ENCODE measurements at places on chromosomes 1 and 21.

DNA sequence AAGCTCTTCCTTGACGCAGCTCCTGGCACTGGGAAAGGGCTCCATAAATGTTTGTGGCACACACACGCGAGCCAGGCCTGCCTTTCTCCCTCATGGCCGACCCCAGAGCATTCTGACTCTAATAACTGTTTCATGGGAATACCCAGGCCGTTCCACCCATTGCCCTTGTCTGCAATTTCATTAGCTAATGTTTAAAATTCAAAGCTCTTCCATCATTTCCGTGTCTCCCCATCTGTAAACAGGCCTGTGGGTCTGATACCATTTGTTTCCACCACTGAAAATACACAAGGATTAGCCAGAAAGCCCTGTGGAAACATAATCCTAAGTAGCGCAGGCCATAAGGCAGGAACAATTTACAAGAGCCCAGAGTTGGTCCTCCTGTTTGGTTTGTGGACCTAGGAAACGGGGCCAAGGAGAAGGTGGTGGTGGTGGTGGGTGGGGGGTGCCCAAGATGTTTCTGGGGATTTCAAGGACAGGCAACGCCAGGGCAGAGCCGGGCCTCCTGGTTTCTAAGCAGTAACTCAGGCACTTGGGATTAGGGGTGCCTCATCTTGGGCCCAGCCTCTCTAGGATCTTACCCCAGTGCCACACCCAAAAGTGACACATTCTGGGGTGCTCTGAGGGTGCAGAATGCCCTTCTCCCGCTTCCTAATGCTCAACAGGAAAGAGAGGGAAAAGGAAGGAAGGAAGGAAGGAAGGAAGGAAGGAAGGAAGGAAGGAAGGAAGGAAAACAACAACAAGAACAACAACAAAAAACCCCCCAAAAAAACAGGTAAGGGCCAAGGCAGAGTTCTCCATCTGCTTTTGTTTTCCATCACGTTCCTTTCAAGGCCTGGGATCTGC lies 79.4 kb downstream of the SSBP3 start:
- no peak for DNase-seq

DNA sequence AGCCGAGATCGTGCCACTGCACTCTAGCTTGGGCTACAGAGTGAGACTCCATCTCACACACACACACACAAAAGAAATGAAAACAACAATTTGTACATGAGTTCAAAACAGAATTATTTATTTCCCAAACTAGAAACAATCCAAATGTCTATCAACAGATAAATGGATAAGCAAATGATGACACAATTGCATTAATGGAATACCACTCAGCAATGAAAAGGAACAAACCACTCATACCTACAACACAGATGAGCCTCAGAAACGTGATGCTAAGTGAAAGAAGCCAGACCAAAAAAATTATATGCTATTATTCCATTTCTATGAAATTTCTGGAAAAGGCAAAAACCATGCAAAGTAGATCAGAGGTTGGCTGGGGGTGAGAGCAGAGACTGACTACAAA lies 2.0 kb upstream of the PGD start:
- no peak for DNase-seq

DNA sequence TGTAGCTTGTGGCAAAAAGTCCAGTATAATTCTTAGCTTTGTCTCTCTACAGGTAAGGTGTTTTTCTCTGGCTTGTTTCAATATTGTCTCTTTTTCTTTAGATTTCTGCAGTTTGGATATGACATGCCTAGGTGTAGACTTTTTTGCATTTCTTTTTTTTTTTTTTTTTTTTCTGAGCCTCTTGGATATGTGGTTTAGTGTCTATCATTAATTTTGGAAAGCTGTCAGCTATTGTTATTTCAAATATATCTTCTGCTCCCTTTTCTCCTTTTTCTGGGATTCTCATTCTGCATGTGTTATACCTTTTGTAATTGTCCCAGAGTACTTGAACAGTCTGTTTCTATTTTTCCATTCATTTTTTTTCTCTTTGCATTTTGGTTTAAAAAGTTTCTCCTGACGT lies 243.2 kb downstream of the DSCAM start:
- DNase-seq = no peak

GRCh38 chr1:163771637-163772036 lies 449.9 kb downstream of the NUF2 start:
- DNase-seq = no peak

- DNase-seq = no peak
Observed at GRCh38 chr1:16628361-16629111, 15.2 kb upstream of the NBPF1 start.

DNA sequence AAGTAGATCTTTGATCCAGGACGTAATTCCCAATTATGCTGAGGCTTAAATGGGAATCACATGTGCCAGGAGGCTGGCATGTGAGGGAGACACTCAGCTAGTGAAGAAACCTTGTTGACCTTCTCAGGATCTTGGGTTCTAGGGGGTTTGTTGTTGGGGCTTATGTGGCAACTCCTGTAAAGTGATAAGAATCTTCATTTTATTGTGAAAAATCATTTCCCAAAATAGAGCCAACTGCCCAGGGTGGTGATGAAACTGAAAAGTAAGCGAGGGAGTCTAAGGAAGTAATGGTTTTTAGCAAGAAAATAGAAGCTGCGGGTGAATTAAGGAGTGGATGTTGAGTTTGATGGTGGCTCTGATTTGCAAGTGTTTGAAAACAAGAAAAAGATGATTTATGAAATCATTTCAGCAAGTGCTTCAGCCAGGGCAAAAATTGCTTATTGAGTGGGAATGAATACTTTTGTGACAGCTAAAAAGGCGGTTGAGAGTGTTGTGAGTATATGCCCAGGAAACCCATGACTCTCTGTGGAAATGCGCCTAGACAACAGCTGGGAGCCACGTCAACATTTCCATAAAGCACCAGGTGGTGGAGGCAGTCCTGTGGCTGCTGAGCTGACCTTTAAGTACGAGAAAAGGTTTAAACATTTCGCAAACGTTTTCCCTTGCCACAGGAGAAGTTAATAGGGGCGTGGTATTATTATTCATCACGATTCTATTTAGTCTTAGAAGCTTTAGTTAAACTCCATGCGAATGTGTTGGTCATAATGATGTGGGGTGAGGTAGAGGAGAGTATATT lies 102.7 kb downstream of the HMGB4 start:
- no peak for DNase-seq

DNA sequence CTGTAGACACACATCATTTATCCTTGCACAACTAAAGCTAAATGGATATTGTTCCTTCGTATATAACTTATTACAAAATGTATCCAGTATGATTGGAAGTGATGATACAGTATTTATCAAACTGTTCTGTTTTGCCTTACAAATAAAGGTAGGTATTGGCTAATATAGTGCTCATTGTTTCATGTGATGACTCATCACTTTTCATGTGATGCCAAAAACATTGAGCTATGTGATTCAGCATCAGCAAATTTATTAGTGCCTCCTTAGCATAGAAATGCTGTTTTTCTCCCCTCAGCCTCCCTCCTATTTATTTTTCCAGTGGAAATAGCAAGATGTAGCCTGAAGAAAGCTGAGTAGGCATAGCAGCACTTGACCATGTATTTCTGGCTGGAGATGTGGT lies 228.6 kb upstream of the LYPLAL1 start:
- no peak for DNase-seq

DNA sequence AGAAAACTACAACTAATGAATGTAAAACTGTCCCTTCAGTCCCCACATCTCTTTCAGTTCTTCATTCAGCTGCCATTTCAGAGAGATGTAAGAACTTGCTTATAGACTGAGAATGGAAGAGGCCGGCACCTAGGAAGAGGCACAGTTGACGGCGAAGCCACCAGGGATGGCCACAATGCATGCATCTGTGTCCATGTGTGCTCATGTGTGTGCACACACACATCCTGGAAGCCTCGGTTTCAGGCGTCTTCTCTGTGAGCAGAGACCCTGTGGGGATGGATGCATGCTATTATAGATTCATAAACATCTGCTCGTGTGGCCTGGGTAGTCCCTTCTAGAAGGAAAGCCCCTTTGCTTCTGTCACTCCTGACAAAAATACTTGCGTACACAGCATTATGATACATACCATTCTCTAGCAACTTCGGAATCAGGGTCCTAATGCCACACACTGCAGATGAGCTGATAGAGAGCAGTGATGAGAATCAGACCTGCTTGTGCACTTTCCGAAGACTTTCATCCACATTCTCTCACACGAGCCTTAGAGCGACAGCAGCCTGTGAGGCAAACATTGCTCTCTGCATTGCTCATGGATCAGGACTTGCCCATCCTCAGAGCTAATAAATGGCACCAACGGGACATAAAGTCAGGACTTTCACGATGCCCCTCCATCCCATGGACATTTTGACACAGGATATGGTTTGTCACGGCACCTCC lies 12.4 kb upstream of the GPR61 start:
- no peak for DNase-seq

- no peak for DNase-seq
Observed at GRCh38 chr1:22465671-22466070, 14.0 kb downstream of the ZBTB40 start.

DNA sequence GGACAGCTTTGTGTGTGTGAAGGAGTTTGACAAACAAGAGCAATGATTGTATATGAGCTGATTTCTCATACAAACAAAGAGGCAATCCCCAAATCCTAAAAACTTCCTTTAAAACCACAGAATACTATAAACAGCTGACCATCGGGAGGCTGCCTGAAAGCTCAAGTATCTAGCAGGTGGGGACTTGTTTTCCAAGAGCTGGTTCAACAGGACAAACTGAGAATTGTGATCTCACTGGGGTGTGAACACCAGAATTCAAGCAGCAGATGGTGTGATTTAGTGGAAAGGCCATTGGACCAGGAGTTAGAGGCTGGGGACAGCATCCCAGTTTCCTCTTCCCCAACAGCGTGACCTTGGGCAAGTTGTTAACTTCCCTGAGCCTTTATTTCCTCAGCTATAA lies 13.9 kb downstream of the LMX1A start:
- DNase-seq = no peak

DNA sequence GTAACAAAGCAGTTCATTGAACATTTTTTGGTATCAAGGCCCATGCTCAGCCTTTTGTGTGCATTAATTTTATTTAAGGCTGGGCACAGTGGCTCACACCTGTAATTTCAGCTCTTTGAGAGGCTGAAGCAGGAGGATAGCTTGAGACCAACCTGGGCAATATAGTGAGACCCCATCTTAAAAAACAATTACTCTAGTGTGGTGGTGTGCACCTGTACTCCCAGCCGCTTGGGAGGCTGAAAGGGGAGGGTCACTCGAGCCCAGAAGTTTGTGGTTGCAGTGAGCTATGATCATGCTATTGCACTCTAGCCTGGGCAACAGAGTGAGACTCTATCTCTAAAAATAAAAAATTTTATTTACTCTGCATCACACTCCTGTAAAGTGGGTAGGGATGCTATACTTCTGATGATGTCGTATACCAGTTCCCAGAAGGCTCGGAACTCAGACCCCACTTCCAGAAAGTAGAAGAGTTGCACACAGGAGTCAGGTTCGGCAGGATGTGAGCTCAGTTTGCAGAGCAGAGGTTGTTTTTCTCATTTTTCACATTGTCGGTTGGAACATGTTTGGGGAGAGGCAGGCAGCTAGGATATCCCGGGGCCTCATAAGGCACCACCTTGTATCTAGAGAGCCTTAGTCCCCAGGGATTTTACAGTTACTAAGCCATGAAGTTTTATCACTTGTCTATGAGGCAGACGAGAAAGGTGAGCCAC lies 144.6 kb downstream of the GALNT2 start:
- no peak for DNase-seq

- no peak for DNase-seq
Observed at GRCh38 chr1:100009458-100009857, 39.7 kb downstream of the SLC35A3 start.
